HAP-1 (cell line): ENCODE measurements at places on chromosomes 16 and 17.
A peak's percentile ranks its signal among the peaks of the same experiment; 100 is the strongest.

DNA sequence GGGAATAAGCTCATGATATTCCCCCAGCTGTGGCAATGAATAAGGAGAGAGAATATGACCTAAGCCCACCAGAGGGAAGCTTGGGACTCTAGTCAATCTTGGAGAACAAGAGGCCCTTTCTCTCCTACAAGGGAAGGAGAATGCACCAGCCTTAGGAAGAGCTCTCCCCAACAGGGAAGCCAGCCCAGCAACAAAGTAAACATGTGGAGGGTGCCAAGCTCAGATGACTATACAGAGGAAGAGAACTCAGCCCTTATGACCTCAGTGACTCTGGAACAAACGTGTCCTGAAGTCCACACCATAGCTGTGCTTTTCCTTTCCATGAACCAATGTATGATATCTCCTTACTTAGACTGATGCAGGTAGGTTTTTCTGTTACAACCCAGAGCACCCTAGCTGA is 219.7 kb downstream of the GSG1L start:
- DNase-seq, result no peak

- no peak for DNase-seq
Measured at GRCh38 chr16:85901110-85901509, 2.1 kb downstream of the IRF8 start.

GRCh38 chr16:80720804-80721371 is 83.5 kb downstream of the CDYL2 start:
- DNase-seq, result no peak

DNA sequence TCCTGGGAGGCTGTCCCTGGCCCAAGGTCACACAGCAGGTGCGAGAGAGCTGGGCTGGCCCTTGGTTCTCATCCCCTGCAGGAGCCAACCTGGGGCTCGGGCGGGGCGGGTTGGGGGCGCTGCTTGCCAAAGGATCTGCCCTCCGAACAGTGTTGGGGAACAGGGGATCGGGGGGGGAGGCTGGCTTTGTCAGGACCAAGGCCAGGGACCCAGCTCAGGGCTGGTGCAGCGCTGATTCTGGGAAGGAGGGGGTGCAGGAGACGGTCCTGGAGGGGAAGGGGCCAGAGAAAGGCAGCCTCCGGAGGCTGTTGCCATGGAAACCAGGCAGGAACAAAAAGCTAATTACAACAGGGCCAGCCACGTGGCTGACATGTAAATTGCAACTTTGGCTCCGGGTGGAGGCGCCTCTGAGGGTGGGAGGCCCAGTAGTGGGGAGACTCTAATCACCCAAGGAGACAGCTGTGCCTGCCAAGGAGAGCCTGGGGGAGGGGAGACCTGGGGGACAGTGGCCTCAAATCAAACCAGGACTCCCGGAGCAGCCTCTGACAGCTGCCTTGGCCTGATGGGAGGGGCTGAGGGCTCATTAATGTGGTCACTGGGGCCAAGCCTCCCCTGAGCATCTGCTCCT is 1.3 kb downstream of the TUBB3 start:
- DNase-seq, result peak; percentile 57

- DNase-seq, result peak; percentile 69
Measured at GRCh38 chr17:64281962-64282752, 19.1 kb upstream of the TEX2 start.

DNA sequence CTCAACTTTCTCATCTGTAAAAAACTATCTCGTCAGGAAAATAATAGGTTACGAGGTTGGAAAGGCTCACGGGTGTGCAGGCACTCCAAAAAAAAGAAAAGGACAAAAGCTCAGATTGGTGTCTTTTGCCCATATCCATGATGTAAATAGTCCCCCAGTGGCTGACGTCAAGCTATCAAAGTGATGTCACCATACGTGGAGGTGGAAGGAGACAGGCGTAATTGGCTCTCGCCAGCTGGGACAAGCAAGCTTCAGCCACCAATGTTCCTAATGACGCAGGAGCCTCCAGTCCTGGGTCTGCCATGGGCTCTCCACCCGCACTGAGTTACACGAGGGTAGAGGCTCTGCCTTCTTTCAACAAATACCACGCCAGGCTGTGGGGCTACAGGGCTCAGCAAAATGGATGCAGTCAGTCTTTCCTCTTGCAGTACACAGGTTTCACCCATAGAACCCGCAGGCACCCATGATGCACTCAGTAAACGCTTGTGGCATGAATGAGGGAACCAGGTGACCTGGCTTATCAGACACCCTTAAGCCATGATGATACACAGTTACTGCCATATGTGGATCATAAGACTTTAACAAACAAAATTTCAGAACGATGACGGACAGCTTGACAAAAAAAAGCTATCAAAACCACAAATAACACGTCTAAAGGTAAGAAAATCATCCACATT is 50.5 kb downstream of the COTL1 start:
- DNase-seq, result no peak

DNA sequence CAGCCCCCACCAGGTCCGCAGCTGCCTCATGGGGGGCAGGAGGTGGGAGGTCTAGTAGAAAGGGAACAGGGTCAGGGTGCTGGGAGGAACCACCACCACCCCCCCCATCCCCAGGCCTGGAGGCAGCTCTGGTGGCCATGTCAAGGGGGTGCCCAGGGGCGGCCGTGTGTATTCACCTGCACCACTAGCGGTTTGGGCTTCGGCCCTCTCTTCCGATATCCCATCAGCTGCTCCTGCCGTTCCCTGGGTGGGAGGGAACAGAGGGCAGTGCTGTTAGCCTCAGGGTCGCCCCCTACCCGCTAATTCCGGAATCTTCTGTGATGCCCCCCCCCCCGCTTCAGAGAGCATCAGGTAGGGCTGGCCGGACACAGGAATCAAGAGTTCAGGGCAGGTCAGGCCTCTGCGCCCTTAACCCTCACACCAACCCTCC is 3.8 kb downstream of the CBX4 start:
- DNase-seq, result no peak

GRCh38 chr16:48277158-48277557 is 29.8 kb upstream of the ABCC11 start:
- no peak for DNase-seq

GRCh38 chr17:31291820-31292219 is 5.2 kb downstream of the OMG start:
- DNase-seq, result no peak
